ENCODE measurements at places on chromosomes 3 and 15. TPM values are rescaled to one million over a fixed set of nuclear protein-coding genes. Genes with fewer than 3 reads are reported as not detected.

DNA sequence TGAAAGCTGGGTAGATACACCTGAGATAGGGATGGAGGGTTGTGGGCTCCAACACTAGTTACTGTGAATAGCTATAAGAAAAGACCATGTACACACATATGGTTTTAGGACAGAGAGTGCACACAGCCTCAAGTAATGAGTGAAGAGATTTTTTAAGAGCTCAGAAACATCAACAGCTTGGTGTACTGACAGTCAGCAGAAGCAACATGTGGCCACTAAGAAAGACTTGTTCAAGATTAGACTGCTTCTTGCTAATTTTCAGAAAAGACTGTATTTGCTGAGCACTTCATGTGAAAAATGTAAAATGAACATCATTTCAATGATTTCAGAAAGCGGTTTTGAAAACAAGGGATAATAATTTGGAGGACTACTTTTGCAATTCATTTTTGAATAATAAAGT lies 10.3 kb downstream of the ANKRD28 start:
- DNase-seq: no peak

GRCh38 chr3:73068419-73068818 lies 7.0 kb downstream of the EBLN2 start:
- DNase-seq: no peak

DNA sequence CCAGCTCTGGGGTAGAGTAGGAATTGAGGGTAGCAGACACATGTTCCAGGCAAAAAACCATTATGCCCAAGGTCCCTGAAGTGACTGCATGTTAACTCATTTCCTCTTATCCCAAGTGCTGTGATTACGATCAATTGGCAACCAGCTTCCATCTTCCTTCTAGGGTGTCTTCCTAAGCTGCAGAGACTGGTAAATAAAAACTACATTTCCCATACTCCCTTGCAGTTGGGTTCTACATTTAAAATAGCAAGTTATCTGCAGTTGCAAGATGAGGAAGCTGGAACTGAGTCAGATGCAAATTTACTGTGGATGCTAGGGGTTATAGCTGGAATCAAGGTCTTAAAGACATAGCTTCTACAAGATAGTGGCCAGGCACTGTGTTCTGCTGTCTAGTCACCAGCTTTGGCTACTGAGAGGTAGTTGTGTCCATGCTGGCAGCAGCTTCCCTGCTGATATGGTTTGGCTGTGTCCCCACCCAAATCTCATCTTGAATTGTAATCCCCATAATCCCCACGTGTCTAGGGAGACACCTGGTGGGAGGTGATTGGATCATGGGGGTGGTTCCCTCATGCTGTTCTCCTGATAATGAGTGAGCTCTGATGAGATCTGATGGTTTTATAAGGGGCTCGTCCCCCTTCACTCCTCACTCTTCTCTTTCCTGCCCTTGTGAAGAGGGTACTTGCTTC lies 51.3 kb upstream of the FBN1 start:
- no peak for DNase-seq

DNA sequence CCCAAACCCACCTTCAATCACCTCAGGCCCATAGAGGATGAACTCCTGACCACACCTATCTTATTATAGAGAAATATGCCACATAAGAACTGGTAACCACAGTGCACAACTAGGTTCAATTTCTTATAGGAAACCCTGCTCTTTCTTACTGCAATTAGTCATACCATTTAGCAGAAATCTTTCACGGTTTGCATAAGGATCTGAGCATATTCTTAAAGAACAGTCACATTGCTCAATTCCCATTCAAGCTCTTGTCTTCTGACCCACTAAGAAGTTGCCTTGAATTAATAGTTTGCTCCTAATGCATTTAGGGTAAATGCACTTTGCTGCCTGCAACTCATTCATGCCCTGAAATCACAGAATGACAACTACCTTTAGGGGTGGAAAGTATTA lies 9.2 kb downstream of the ERC2 start:
- DNase-seq: no peak

CNTN4 gene
- 2.8 TPM for total RNA-seq

USP19 gene
- total RNA-seq: 58.5 TPM

DNA sequence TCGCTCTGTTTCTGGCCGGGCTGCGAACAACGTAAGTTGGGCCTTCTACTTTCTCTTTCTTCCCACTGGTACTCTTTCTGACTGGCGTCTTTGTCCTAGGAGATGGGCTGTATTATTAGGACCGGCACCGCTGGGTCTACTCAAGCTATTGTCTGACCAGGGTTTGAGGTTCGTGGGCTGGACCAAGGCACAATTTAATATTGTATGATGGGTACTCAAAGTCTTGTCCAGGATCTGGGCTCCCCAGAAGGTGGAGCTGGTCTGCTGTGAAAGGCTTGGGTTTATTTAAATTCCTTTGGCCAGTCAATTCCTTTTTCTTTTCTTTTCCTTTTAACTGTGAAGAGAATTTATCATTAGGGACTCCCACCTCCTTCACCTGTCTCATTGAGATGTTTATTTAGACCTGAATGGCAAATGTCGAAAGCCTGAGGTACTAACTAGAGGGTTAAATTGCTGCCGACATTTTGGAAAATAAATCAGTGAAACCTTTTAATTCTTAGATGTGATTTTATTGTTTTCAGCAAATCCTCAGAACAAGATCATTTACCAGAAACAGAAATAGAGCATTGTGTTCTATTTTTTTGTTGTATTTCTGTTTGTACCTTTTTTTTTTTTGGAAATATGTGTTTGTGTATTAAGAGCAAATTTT lies 410 bp downstream of the LRRC49 start:
- no peak for DNase-seq

CAMK2N2 gene
- total RNA-seq: 0.30 TPM

- no peak for DNase-seq
These were observed 172.3 kb upstream of the MCTP2 start for GRCh38 chr15:94059013-94059587.

RLBP1 gene
- not detected for total RNA-seq

DNA sequence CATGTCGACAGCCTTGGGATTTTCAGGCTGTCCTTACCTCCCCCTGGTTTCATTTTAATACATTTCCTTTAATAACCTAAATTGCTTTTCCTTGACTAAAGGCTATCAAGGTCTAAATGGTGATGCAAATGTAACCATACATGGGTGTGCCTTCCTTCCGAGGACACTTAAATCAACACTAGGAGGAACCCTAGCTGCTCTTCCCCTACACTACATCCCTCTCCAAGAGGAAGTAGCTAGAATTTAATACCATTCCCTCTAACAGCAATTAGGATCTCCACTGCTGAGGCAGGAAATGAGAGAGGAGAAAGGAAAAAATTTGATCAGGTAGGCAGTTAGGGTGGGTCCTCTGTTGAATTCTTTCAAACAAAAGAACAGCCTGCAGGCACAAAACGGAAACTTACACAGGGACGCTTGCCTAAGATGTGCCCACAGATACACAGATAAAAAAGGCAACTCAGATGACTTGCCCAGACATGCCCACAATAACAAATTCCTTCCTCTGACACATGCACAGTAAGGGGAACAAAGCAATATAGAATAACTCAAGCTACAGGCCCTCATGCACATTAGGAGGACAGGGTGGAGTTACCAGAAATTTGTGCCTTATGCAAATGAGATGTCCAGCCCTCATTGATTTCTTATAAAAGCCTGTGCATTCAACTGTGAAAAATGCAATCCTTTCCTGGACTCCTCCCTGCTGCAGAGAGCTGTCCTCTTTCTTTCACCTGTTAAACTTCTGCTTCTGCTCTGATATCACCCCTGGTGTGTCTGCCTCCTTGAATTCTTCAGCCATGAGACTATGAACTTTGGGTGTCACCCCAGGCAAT lies 1024.4 kb upstream of the CADM2 start:
- no peak for DNase-seq

GRCh38 chr3:15467227-15468181 lies 40.1 kb downstream of the EAF1 start:
- no peak for DNase-seq

- peak; percentile 70 for DNase-seq
These were observed 67.9 kb downstream of the IQSEC1 start for GRCh38 chr3:13005301-13005700.

DNA sequence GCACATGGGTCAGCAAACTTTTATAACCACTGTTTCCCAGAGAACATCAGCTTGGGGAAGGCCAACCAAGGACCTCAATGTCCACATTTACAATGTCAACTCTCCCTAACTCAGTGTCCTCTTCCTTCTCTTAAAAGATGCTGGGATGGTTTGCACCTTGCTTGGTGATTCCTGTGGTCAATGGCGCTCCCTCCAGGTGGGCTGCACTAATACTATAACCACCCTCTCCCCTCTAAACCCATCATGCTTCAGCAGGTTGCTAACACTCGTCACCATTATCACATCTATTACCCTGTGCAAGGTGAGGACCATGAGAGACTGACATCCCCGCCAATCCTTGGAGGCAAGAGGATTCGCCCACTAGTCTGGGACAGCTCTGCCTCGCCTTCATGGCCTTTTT lies 65.2 kb downstream of the FRMD5 start:
- DNase-seq: no peak

DNA sequence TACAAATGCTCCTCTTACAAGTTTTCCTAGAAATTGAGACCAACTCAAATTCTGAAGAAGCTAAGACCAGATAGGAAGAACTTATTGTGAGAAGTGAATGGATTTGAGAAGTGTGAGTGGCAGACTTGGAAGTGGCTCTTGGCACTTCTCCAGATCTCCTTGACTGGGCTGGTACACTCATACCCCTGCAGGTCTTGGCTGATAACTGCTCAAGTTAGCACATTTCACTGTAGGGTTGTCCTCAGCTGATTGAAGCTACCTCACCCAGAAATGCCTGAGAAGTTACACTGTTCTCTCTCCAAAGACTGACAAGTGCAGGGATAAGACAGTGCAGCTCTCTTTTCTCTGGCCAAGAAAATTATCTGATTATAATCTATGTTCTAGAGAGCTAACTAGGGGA lies 16.5 kb upstream of the CLDN1 start:
- DNase-seq: no peak

ANKRD63 gene
- not detected for total RNA-seq

- DNase-seq: no peak
These were observed 11.5 kb downstream of the FETUB start for GRCh38 chr3:186651678-186652215.

DNA sequence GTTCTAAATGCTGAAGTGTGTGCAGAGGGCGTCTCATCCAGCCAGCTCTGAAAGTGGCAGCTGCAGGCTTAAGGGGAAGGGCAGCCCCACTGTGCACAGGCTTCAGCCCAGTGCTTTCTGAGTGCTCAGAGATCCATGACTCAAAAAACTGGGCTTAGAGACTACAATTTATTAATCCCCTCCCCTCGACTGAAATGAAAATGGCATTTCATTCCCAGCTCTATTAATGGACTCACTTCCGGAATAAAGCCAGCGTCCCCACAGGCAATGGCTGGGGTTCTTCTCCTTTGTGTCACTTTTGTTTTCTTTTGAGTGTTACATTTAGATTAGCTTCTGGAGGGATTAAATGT lies 55.5 kb upstream of the PLXNA1 start:
- no peak for DNase-seq

DNA sequence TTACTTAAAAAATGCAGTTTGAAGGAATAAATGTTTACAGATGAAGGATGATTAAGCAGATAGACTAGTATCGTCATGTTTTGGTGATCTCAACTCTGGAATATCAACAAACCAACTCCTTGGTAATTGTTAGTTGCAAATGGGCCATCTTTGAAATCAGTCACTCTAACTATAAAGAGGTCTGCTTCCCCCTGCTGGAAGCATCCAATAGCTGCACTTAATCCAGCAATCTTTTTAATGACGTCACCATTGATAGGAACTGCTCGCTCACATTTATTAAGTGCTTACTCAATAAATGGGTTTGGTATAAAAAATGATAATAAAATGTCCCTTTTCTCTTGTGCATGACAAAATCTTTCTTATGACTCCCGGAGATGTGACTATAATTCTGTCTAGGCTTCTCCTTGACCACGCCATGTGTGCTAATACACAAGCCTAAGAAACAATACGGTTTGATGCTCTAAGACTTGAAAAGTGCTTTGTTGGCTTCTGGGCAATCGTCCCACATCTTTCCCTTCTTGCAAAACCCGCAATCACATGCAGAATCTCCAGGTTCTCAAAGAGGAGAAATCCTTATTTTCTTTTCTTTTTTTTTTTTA lies 227.6 kb upstream of the POU1F1 start:
- no peak for DNase-seq

GRCh38 chr3:38455639-38456430 lies 2.1 kb downstream of the ACVR2B start:
- DNase-seq: no peak

DNA sequence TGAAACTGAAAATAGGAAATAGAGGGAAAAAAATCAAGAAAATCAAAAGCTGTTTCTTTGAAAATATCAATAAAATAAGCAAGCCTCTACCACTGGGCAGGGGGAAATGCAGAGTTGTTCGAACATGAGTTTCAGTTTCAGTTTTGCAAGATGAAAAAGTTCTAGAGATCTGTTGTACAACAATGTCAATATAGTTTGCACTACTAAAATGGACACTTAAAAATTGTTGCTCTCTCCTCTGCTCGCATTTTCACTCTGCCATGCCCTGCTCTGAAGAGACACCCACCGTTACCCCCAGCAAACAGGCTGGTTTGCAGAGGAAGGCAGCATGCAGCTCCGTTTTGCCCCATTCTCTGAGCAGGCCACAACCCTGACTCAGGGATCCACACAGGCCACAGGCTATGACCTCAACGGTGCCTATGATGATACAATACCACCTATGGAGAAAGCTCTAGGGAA lies 64.5 kb downstream of the ZNF148 start:
- no peak for DNase-seq

DNA sequence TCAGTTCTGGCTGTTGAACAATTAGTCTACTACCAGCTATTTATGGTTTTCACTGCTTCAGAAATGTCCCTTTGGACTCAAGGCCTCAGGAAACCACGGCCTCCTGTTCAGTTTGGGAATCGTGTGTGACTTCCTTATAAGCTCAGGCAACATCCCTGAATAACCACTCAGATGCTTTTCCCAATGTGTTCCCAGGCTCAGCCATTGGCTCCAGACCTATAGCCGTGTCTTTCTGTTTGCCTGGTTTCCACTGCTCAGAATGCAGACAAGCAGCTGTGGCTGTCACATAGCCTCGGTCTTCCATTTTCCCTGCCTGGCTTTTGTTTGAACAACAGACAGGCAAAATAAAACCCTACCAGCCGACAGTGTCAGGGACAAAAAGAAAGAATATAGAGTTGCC lies 63.2 kb upstream of the ATP2B2 start:
- DNase-seq: no peak

- DNase-seq: no peak
These were observed 1.0 kb downstream of the ANP32A start for GRCh38 chr15:68819495-68820294.

ZNF197 gene
- 13.6 TPM for total RNA-seq

PRICKLE2 gene
- total RNA-seq: 12.4 TPM

GRCh38 chr15:29094711-29095110 lies 174.9 kb downstream of the NSMCE3 start:
- DNase-seq: no peak

C3orf33 gene
- 7.2 TPM for total RNA-seq

- no peak for DNase-seq
These were observed 19.1 kb downstream of the LRRC2 start for GRCh38 chr3:46546896-46547440.

GRCh38 chr15:90640862-90641261 lies 76.3 kb upstream of the BLM start:
- DNase-seq: peak; percentile 12
